ENCODE measurements at places on chromosomes 4 and X. TPM values are rescaled to one million over a fixed set of nuclear protein-coding genes. Genes with fewer than 3 reads are reported as not detected.
A peak's percentile ranks its signal among the peaks of the same experiment; 100 is the strongest.

The FHDC1 gene
- 0.32 TPM for total RNA-seq

The TEC gene
- total RNA-seq, result 1.8 TPM

DNA sequence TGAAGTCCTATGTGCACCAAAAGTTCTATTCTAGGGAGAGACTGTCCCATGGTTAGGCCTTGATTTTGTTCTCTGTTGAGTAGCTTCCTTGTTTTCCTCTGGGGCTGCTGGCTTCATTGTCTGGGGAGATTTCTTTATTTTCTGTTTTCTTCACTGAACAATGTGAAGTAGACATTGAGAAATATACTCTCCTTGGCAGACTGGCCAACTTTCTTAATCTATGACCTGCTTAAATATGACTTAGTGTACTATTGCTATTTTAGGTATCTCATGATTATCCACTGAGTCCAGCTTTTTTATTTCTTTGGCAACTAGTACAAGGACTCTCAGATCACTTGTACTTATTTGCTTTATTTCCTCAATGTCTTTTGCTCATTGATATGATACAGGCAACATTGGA lies 1594.6 kb downstream of the ARAP2 start:
- H3K27me3 ChIP-seq, result no peaks in the 10 kb centered on the region
- H3K4me3 ChIP-seq, result no peak overlapping the region
- no peak overlapping the region for H3K27ac ChIP-seq
- no peaks in the 10 kb centered on the region for H3K36me3 ChIP-seq
- no peaks in the 10 kb centered on the region for H3K4me1 ChIP-seq
- DNase-seq, result no peak

The PLP1 gene
- not detected for total RNA-seq

- no peak overlapping the region for H3K4me3 ChIP-seq
- no peaks in the 10 kb centered on the region for H3K27me3 ChIP-seq
- peak overlapping the region; percentile 68 for H3K27ac ChIP-seq
- no peak for DNase-seq
These were observed 113.8 kb upstream of the ENPP6 start for GRCh38 chr4:184331268-184331995.

The IL21 gene
- total RNA-seq, result not detected

The WDR19 gene
- 14.5 TPM for total RNA-seq

DNA sequence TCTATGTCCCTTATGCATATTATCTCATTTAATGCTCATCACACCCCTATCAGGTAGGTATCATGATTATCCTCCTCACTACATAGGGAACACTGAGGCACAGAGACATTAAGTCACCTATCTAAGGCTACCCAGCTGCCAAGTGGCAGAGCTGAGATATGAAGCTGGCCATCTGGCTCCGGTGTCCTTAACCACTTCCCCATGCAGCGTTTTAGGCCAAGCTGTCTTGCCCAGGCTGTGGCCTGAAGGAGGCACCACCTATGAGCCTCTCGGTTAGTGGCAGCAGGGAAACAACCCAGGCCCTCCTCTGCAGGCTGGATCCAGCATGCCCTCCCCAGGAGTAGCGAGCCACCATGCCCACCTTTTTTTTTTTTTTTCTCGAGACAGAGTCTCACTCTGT lies 16.3 kb downstream of the PJA1 start:
- no peak for DNase-seq
- no peaks in the 10 kb centered on the region for H3K36me3 ChIP-seq
- H3K4me1 ChIP-seq, result no peaks in the 10 kb centered on the region
- no peak overlapping the region for H3K4me3 ChIP-seq
- no peak overlapping the region for H3K27ac ChIP-seq

The PCDH10 gene
- total RNA-seq, result 0.05 TPM

The IGSF1 gene
- 0.37 TPM for total RNA-seq
